ENCODE measurements at places on chromosomes 5 and 9.
A peak's percentile ranks its signal among the peaks of the same experiment; 100 is the strongest.

DNA sequence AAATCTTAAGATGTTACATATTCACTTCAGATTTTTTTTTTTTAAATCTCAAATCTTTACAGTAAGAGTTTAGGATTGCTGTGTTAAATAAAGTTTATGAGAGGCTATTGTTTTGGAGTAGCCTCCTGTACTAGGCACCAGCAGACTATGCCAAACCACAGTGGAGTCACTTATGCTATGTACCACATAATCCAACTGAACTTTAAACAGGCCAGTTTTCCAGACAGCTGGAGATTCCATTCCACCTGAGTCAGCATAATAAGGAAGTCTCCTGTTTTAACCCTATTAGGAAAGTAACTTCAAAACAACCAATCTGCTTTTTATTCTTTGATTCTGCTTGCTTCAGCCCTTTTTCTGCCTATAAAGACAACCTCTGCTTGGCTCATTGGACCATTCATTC is 205.2 kb downstream of the CSNK1G3 start:
- peak; percentile 85 for DNase-seq

DNA sequence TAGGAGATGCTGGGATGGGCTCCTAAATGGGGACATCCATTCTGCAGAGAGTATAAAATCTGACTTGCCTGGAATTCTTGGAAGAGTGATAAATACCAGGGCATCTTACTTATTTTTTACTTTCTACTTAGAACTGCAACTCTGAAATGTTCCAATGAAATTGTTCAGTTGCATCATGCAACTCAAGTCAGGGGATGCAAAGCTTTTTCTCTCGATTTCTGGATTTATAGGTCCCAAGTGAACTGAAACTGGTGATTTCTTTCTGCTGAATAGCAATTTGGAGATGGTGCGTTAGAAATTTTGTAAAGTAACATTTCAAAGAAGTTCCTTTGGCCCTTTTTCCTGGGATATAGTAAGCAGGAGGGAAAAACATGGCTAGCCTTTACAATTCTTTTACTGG is 238.4 kb upstream of the CD180 start:
- peak; percentile 12 for DNase-seq

- no peak for DNase-seq
Measured at GRCh38 chr5:92613546-92613945, 967.5 kb downstream of the NR2F1-AS1 start.

DNA sequence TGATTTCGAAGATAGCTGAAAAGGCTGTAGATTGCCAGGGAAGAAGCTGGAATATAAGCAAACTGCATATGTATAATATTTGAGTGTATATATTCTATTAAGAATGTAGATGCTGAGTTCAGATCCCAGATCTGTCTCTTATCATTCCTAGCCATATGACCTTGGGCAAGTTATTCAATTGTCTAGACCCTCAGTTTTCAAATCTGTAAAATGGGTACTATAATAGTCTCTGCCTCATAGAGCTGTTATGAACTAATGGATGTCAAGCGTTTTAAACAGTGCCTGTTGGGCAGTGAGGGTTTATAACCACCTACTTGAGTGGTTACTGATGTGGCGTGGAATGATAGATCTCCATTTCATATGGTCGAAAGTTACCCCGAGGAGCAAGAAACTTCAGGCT is 130.4 kb downstream of the GAS1 start:
- DNase-seq, result no peak

DNA sequence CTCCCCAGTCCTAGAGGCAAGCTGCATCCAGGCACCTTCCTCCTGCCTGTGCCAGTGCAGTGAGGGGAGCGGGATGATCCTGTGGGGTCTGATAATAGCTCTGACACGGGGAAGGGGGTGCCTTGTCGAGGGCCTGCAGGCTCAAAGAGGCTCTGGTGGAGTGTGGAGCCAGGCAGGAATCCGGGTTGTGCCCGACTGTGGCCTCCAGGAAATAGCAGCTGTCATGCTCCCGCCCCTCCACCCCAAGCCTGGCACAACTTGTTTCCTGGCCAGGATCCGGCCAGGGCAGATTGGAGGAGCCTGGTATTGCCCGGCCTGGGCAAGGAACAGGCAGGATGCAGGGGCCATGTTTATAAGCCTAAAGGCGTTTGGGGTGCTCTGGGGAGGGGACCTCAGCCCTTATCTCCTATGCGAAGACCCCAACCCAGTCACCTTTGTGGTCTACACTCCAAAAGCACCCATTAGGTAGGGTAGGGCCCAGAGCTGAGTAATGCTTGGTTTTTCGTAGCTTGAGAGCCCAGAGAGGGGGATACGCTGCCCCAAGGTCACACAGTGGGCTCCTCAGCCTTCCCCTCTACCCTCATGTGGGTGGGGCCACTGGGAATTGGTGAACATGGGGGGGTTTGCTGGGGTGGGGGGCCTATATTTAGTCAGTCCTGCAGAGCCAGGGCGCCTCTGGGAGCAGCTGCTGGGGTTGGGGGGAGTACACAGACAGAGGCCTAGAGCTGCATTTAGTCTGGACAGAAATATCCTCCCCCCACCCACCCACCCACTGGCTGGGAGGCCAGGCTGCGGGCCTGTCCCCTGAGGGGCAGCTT is 12.2 kb downstream of the CXXC5 start:
- DNase-seq, result peak; percentile 55

DNA sequence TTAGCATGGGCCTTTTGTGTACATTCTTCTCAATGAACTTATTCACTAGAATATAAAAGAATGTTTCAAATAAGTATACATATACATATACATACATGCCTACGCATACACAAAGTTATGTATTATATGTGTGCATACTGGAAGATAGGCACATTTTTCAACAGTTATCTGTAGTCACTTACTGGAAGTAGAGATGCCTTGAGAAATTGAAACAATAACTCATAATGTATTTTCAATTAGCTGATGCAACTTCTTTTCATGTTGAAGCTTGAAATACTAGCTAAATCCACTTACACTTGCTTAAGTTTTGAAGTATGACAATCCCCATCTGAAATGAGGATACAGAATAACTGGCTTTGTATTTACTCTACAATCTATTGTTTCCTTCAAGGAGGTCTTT is 469.0 kb upstream of the PTGER4 start:
- DNase-seq, result no peak
